ENCODE measurements at places on chromosomes 5 and 9.

DNA sequence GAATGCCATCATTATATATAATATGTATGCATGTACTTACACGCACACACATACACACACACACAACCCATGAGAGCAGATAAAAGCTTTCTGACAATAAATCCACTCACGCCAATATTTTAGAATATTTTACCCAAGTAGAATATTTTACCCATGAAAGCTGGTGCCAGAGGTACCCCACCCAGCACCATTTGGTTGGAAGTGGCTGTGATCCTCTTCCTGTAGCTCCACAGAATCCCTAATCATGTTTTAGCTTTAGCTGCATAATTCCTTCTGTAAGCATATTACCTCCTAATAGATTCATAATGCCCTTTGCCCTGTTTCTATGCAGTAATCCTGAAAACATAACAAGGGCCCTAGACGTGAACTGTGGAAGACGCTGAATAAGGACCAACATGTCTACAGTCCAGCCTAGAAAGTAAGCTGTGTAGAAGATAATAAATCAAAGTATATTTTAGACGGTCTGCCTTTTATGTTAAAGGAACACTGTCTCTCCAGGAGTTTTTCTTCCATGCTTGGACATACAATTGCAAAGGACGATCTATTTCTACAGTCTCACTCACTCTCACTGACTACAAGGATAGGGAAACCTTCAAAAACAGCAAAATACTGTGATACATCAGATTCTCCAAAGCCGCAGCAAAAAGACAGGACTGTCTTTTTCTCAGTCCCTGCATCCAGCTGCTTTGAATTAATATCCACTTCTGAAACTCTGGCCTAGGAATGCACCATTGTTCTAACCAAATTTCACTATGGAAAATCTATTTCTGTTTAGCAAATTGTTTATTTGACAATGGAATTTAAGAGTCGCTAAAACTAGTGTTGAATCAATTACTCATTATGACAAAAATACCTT is 98.2 kb downstream of the USP20 start:
- H3K4me1 ChIP-seq: no peaks in the 10 kb centered on the region
- H3K36me3 ChIP-seq: no peaks in the 10 kb centered on the region
- no peaks in the 10 kb centered on the region for H3K27me3 ChIP-seq
- H3K4me3 ChIP-seq: no peak overlapping the region

DNA sequence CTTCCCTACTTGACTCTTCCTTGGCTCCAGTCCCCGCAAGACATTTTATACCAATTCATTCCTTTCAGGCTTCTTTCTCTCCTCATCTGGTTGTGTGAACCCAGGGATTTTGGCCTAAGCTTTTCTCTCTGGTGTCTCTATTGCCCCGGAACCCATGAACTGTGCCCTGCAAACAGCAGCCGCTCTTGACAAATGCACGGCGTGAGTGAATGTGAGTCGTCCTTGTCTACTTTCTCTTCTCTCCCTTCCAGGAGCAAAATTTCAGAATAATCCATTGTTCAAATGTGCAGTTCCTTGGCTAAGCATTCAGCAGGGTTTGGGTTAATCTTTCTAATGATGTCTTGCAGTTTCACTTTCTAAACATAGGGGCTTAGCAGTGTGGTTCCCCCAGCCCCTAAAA is 250.4 kb upstream of the IRX4 start:
- no peak for DNase-seq
- H3K4me3 ChIP-seq: no peak overlapping the region
- H3K36me3 ChIP-seq: no peaks in the 10 kb centered on the region

- H3K27me3 ChIP-seq: no peaks in the 10 kb centered on the region
- H3K4me1 ChIP-seq: no peaks in the 10 kb centered on the region
- no peak overlapping the region for H3K4me3 ChIP-seq
- no peak for DNase-seq
Measured at GRCh38 chr5:77396017-77396416, 96.1 kb downstream of the WDR41 start.

DNA sequence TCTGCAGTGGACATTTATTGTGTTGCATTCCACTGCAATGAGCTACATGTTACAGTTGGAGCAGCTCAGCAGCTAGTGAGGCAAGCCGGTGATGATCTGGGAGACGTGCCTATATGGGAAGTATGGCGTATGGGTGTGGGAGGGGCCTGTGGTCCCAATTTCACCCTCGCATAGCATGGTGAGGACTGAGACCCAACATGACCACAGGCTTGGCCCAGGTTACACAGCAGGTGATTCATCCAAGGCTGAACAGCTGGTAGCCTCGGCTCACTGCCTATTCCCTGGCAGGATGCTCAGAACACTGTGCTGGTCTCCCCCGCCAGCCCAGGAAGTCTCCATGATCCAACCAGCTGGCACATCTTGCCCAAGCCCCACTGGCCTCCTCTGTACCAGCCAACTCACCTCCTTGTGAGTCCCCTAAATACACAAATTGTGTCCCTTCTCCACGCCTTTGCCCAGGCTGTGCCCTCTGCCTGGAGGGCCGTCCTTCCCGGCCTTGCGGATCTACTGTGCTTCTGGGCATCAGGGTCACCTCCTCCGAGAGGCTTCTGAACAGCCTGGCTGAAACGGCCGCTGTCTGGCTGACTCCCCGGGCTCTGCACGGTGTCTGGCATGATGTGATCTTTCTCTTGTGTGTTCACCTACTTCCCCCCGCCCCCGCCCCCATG is 81.4 kb downstream of the NSUN2 start:
- no peak overlapping the region for H3K4me3 ChIP-seq
- H3K27me3 ChIP-seq: no peaks in the 10 kb centered on the region
- H3K27ac ChIP-seq: no peak overlapping the region
- no peak for DNase-seq

DNA sequence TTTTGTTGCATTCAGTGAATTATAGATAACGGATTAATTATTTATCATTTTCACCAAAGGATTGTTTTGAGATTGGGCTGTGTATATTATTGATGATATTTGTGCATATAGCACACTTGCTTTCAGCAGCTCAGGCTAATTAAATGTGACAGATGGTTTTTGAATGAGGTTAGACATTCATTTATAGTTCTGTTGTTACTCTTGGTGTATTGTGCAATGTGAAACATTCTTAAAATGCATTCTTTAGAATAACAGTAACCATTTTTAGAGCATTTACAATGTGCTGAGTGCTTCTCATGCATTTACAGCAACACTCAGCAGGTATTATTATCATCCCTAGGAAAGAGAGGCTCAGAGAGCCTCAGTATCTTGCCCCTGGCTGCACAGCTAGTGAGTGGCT is 23.8 kb downstream of the NANS start:
- H3K27ac ChIP-seq: peak overlapping the region; percentile 78
- H3K36me3 ChIP-seq: peaks cover 8% of the 10 kb centered on the region
- no peak overlapping the region for H3K4me3 ChIP-seq
- H3K27me3 ChIP-seq: no peaks in the 10 kb centered on the region
- peaks cover 23% of the 10 kb centered on the region for H3K4me1 ChIP-seq
- DNase-seq: no peak

GRCh38 chr5:158802941-158803341 is 296.8 kb downstream of the EBF1 start:
- H3K4me1 ChIP-seq: no peaks in the 10 kb centered on the region
- H3K4me3 ChIP-seq: no peak overlapping the region
- no peak overlapping the region for H3K27ac ChIP-seq

All from prostate gland (tissue), 2 donors.